ENCODE measurements at places on chromosomes 11 and 22.
A peak's percentile ranks its signal among the peaks of the same experiment; 100 is the strongest.

DNA sequence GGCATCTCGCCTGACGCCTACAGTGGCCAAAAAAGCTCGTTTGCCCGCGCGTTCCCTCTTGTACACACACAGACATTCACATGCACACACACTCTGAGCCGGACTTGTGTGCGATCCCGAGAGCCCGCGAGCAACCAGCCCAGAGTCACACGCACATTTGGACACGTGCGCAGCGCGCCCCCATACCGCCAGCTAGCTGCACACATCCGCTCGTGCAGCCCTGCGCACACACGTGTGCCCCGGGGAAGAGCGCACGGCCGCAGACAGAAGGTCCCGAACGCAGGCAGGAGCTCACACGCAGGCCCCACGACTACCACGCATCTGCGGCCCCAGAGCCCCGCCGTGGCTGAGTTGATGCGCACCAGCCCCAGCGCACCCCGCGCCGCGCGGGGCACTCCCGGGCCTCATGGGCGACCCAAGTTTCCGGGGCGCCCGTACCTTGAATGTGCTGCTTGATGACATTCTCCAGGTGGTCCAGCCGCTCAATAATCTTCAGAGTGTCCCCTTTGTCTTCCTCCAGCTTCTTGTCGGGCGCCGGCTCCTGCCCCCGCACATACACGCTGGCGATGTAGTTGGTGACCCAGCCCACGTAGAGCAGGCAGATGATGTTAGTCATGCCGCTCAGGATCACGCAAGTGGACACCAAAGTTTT lies 758 bp downstream of the GALNT18 start:
- peak; percentile 20 for DNase-seq

GRCh38 chr22:17980015-17980590 lies 44.3 kb downstream of the MICAL3 start:
- DNase-seq: no peak

DNA sequence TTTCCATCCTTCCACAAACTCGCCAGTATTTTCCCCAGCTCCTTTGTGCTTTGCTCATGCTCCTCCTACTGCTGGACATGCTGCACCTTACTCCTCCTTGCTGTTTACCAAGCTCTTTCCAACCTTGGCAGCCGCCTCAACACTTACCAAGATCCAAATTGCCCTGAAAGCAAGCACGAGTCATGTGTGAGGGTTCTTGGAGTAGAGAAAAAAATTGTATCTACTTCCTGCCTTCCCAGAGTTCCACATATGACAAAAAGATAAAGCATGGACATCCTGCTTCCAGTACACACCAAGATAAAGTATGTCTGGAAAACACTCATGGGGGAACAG lies 767.5 kb downstream of the NTM start:
- no peak for DNase-seq

- no peak for DNase-seq
These were observed 39.0 kb downstream of the PDGFD start for GRCh38 chr11:104124979-104125378.

DNA sequence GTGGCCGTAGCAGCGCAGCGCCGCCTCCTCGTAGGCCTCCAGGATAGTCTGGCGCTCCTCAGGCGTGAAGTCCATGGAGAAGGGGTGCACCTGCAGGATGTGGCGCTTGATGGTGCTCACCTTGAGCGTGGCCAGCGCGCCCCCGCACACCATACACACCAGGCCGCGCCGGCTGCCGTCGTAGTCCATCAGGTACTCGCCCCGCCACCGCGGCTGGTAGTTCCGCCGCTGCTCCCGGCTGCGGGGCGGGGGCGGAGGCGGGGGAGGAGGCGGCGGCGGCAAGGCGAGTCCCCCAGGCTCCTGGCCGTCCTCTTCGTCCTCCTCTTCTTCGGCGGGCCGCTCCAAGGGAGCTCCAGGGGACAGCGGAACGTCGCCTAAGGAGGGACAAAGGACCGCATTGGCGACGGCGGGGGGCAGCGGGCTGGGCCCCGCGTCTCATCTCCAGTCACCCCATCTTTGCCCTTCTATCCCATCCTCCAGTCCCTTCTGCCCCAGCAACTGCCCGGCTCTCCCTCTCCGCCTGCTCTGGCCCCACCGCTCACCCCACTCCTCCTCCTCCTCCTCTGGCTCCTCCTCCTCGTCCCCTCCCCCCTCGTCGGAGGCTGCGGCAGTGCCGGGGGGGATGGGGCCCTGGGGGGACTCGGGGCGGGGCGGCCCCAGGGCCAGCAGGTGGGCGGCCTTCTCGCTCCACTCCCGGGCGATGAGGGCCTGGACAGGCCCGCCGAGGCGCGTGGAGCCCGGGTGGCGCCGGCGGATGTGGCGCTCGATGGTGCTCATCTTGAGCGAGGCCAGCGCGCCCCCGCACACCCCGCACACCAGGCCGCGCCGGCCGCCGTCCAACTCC lies 4.9 kb downstream of the ZFTA start:
- DNase-seq: no peak

- no peak for DNase-seq
These were observed 62.6 kb downstream of the PRCP start for GRCh38 chr11:82837650-82838049.

DNA sequence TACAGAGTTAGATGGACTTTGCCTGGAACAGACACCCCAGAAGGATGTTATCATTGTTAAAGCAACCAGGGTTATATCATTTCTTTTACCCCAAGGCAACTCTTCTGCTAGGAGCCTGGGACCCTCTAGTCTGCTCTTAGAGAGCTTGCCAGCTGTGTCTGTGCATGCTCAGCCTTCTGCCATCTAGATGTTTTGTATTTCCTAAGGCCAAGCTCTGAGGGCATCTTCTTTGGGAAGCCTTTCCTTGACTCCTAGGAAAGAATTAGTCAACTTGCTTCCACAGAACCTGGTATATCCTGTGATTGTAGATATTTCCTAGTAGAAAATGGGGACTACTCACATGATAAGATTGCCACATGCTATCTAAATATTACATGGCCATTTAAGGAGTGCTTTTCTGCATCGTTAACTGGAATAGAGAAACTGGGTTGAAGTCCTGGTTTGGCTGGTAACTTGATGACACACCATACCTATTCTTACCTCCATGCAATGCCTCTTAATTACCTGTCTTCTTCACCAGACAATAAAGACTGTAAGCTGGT lies 87.6 kb downstream of the STIM1 start:
- DNase-seq: no peak

- peak; percentile 90 for DNase-seq
These were observed 784 bp upstream of the SYNGR1 start for GRCh38 chr22:39348909-39349505.

- no peak for DNase-seq
These were observed 75.2 kb downstream of the ISX start for GRCh38 chr22:35140879-35141745.

- no peak for DNase-seq
These were observed 1.9 kb downstream of the DUSP18 start for GRCh38 chr22:30665786-30666185.

DNA sequence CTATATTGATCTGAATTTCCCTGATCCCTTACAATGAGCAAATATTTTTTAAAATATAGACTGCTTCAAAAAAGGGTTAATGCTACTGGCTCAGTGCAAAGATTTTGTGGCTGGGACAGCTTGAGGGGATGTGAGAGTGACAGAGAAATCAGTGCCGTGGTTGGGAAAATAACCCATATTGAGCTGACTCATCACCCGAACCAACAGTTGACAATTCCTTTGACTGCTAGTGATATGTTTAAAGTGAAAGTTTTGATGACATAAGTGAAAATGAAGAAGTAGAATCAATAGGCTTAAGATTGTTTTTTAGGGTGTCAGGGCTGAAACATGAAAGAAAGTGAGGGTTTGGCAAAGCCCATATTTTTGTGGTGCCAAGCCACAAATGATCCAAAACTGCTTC lies 257.1 kb upstream of the TENM4 start:
- DNase-seq: no peak

GRCh38 chr22:28111501-28112189 lies 192.6 kb upstream of the PITPNB start:
- DNase-seq: no peak

GRCh38 chr11:101913656-101914055 lies 1.2 kb upstream of the CEP126 start:
- DNase-seq: no peak
